ENCODE measurements at places on chromosomes 3 and 15.
A peak's percentile ranks its signal among the peaks of the same experiment; 100 is the strongest.

GRCh38 chr3:134630506-134630905 lies 20.3 kb downstream of the KY start:
- no peak for DNase-seq

DNA sequence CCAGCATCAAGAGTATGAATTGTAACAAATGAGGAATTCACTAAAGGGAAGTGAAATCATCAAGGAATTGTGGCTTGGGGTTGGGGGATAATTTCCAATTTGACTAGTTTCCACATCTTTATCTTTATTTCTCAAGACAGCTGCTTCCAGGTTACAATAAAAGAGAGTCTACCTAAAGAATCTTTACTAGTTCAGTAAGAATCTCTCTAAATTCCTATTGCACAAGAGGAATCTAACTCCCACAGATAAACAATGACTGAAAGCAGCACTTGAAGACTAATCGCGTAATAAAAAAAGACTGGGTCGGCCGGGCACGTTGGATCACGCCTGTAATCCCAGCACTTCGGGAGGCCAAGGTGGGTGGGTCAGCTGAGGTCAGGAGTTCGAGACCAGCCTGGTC lies 194.4 kb downstream of the KBTBD8 start:
- no peak for DNase-seq

GRCh38 chr15:78536134-78536533 lies 4.1 kb upstream of the PSMA4 start:
- no peak for DNase-seq

- DNase-seq: peak; percentile 76
Observed at GRCh38 chr15:88376574-88377174, 90.5 kb downstream of the MRPL46 start.

DNA sequence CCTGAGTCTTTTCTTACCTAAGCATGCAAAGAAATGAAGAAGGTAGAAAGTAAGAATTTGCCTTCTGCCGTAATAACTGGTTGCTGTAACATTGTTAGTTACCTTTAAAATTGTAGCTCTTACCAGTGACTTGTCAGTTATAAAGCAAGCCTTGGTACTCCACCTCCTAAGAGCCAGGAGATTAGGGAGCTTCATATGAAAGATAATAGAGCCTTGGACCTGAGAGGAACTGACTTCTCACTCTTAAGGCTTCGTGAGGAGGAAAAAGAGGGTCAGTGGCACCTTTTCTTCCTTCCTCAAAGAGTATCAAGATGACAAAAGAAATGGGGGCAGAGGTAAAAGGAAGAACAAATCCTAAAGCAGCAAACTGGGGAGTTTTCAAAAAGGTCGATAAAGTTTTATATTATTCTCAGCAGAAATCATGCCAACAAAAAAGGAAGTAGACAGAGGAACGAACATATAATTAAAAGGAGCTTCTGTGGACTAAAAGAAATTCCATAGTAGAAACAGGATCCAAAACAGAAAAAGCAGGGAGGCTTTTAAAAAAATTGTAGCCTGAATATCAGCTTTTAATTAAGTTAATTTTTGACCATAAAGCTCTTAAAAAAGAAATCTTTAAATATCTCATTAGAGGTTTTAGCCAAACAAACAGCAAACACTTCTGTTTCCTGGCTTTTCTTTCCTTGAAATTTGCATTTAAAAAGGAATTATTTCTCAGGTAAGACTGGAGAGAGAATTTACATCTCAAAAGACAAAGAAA lies 847.1 kb upstream of the ALCAM start:
- no peak for DNase-seq

DNA sequence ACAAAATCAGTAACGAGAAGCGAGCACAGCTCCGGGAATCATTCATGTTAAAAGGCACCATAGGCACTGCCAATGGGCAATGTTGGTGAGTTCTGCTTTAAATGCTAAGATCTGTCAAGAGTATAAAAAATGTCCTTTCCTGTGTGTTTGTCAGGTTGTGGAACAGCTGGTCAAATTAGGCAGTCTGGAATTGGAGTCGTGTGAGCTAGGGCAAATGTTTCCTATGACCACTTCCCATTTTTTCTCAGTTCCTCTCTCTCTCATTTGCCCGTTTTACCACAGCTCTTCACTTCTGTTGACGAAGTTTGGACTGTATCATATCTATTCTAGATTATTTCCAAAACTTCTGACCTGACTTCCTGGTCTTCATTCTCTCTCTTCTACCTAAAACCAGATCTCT lies 60.8 kb upstream of the GOLIM4 start:
- DNase-seq: no peak

DNA sequence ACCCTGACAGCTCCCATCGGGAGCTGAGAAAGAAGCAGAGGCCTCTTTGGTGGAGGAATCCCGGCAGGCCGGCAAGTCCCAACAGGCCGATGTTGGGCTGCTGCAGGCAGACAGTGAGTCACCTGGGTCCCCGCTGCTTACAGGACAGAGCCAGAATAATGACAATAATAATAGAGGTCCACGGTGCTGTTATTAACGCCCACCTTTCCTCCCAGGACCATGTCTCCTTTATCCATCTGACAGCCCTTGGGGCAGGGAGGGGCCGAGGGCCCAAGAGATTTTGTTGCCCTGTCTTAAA lies 29.3 kb upstream of the MAGEF1 start:
- no peak for DNase-seq

DNA sequence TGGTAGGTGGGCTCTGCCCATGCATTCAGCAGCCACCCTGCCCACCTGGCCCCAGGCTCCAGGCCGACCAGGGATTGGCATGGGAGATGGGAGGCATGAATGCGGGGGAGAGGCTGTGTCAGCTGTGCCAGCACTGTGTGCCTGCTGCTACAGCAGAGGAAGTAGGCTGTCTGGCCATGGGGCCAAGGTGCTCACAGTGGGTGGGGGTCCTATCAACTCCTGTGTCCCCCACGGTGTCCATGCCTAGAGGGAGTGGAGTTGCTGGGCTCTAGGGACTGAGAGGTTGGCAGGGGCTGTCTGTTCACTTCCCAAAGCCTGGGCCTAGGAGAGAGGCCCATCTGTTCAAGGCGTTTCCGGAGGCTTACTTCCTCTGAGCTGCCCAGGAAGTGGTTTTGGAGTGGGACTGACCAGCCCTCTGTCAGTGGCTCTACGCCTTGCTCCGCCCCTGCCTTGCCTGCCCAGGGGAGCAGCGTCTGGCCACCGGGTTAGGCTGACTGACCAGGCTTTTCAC lies 5.8 kb downstream of the PRKCD start:
- peak; percentile 95 for DNase-seq

- no peak for DNase-seq
Observed at GRCh38 chr3:120052225-120052624, 42.0 kb downstream of the GSK3B start.

GRCh38 chr3:129836381-129837064 lies 57.0 kb downstream of the TMCC1 start:
- no peak for DNase-seq

DNA sequence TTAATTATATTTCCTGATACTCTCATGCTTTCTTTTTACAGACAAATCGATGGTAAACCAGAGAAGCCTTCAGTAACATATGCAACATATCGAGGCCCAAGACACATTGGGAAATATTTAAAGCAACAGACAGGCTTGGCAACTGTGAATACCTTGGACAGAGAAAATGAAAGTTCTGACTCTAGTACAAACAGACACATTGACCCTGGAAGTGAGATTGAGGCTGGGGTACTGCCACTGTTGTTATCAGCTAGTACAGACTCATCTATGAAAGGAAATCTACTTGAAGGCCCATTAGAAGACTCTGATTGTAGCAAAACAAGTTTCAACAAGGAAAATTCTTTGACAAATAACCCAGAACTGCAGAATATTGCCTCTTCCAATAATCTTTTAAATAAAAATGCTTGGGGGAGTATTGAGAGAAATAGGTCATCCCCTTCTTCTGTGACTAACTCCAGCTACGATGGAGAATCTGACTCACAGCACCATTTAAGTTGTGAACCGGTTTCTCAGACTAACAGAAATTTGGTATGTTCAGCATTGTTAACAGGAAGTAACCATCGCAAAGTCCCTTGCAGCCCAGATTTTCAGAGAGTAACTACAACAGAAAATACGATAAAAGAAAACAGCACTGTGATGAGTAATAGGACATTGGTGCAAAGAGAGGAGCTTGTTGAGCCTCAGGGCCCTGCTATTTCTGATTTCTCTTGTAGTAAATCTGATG lies 50.2 kb downstream of the CRYBG3 start:
- peak; percentile 73 for DNase-seq

DNA sequence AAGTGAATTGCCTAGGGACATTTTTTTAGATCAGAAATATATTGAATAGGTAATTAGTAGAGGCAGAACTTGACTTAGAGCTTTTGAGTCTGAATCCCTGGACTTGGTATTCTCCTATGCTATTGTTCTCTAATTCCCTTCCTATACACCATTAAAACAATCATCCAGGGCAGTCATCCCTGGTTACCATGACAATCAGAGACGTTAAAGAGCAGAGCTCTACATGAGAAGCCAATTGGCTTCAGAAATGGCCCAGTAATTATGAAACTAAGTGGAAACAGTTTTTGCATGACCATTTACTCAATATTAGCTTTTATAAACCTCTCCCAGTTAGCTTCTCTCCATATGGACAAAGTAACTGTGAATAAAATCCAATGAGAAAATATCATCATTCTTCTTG lies 182.1 kb upstream of the TP63 start:
- no peak for DNase-seq

DNA sequence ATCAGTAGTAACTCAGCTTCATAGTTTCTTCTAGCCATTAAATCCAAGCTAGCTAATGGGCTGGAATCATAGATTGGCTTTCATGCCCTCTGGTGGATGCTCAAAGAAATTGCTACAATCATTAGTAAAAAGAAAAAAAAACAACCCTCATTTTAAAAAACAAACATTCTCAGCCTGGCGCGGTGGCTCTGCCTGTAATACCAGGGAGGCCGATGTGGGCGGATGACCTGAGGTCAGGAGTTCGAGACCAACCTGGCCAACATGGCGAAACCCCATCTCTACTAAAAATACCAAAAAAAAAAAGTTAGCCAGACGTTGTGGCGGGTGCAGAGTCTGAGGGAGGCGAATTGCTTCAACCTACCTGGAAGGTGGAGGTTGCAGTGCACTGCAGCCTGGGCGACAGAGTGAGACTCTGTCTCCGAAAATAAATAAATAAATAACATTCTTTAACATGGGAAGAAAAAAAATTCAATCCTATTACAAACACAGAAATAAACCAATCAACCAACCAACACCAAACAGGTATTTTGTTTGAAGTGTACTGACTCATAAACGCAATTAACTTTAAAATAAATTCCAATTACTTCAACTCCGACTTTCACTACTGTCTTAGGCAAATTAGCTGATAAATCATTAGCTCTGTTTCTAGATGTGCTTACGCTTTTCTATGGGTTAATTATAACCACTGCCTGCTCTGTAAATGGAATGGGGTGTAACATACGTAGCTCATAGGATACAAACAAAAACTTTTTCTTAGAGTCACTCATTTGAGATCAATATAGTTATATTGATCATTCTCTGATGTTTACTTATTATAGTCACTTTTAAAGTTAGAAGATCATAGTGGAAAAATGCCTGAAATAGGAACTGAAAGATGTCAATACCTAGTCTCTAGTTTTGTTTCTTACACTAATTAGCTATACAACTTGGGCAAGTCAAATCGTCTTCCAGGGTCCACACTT lies 24.9 kb downstream of the TMEM207 start:
- DNase-seq: peak; percentile 58

- no peak for DNase-seq
Observed at GRCh38 chr15:60899322-60899966, 329.7 kb downstream of the RORA start.

GRCh38 chr15:52440414-52440813 lies 88.3 kb downstream of the MYO5A start:
- no peak for DNase-seq

DNA sequence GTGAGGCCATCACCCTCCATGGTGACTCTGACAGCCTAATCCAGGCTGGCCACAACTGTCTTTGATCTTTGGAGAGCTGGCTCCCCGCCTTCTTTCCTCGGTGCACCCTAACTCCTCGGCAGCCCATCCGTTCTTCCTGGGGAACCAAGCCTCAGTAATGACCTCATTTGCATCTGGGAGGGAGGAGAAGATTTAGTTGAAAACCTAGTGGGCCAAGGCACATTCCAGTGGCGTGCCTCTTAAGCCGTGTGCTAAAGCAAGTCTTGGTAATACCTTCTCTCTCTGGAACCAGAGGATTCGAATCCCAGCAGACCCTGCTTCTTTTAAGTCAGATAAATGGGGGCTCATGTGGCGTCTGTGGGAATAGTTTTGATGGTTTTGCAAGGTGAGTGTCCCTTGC lies 233.1 kb downstream of the EBLN2 start:
- DNase-seq: no peak

GRCh38 chr3:168485936-168486335 lies 390.2 kb upstream of the GOLIM4 start:
- DNase-seq: no peak

GRCh38 chr3:122030381-122031122 lies 8.5 kb upstream of the ILDR1 start:
- peak; percentile 41 for DNase-seq

DNA sequence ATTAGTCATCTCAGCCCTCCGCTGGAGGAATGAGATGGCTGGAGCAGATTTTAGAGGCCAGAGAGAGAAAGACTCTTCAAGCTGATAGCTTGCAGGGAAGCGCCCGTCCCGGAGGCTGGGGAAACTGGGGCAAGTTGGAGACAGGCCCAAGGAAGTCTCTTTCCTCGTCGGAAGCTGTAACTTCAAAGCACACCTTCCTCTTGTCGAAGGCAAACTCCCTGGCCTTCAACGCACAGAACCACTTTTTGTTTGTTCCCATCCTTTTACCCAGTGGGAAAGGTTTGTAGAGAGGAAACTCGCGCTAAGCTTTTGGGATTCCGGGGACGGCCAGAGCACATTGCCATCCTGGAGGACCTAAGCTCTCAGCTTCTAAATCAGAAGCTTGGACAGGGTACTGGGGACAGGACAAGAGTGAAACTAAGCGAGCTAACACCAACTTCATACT lies 900 bp upstream of the EOMES start:
- peak; percentile 29 for DNase-seq

DNA sequence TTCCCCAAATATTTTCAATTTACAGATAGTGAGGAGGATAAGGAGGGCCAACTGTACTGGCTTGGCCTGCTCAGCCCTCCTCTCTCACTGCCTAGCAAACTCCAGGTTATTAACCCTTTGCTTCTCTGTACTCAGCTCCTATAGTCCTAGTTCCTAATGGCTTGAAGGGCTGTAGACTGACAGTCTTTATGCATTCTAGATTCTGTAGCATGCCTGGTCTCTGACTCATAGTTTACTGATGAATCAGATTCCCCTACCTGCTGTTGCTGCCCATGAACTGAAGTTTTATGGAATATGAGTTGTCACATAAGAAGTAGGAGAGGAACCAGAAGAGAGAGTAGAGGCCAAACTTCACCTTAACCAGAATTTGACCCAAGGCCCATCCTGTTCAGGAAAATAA lies 27.1 kb upstream of the MAP3K13 start:
- peak; percentile 26 for DNase-seq

DNA sequence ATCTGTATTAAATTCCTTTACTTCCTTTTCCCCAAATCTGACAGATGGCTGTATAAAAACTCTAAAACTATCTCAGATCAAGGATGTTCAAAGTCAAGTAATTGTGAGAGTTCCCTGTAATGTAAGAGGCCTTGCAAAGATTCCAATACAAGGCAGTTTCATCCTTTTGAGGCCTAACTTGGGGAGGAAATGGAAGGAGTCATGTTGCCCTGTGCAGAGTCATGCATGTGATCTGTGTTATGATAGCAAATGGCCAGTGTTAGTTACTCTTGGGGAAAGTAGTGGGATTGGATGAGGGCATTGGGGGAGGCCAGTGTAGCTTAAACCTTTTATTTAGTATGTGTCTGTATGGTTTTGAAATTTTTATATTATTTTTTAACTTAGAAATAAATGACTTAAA lies 23.7 kb upstream of the FBXL22 start:
- no peak for DNase-seq

GRCh38 chr3:72375237-72376076 lies 472.8 kb downstream of the SHQ1 start:
- no peak for DNase-seq

Data from AG20443 (cell line).